RPMI7951 (cell line): ENCODE measurements at places on chromosomes 6 and 20.

GRCh38 chr20:21024420-21024819 is 81.7 kb downstream of the LINC00237 start:
- no peak for DNase-seq

GRCh38 chr6:4023240-4023639 is 55.7 kb downstream of the FAM217A start:
- no peak for DNase-seq

- DNase-seq, result no peak
These were observed 41.6 kb upstream of the LYRM2 start for GRCh38 chr6:89680150-89680549.

GRCh38 chr20:32963176-32963575 is 41.1 kb downstream of the SUN5 start:
- no peak for DNase-seq

DNA sequence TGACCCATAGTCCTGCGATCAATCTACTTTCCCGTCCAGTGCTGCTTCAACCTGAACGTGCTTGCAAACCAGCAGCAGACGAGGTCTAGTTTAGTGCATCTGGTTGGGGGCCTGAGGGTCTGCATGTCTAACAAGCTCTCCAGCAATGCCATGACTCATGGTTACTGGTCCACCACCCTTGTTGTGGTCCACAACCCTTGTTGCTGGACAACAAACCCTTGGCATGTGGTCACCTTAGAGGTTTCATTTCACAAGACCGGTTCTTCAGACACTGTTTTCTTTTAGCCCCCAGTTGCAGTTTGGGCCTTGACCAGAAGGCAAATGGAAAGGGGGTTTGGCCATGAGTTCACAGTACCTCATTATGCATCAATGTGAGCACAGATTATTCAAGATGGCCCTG is 424.8 kb downstream of the QKI start:
- DNase-seq, result peak; percentile 37

- no peak for DNase-seq
These were observed 20.2 kb downstream of the SENP6 start for GRCh38 chr6:75621846-75622245.

DNA sequence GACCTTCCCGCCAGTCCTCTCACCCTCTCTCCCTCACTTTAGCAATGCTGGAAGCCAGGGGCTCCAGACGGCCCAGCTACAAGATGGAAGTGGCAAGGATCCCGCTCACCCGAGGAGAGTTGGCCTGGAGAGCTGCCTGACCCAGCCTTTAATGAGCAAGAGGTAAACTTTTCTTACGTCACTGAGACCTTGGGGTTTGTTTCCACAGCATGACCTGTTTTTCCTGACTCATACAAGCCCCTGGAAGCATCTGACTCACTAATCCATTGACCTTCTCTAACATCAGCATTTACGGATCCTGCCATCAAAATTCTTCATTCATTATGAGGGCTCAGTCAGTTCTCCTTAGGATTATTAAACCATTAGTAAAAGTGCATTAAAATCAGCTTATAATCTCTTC is 120.4 kb downstream of the MYLK4 start:
- DNase-seq, result peak; percentile 95

DNA sequence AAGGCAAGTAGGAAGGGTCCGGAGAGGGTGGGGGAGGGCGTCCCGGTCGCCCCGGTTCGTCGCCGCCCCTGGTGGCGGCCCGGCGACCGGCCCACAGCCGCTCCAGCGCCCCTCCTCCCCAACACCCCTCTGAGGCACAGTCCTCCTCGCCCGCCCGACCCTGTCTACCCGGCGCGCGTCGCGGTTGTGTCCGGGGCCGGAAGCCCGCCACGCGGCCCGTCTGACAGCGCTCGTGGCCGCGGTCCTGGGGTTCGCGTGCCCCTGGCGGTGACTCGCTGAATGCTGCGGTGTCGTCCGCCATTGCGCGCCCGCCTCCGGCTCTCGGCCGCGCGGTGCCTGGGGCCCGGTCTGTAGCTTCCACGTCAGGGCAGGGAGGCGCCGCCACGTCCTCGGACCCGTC is 335.3 kb upstream of the DEFB115 start:
- DNase-seq, result no peak

DNA sequence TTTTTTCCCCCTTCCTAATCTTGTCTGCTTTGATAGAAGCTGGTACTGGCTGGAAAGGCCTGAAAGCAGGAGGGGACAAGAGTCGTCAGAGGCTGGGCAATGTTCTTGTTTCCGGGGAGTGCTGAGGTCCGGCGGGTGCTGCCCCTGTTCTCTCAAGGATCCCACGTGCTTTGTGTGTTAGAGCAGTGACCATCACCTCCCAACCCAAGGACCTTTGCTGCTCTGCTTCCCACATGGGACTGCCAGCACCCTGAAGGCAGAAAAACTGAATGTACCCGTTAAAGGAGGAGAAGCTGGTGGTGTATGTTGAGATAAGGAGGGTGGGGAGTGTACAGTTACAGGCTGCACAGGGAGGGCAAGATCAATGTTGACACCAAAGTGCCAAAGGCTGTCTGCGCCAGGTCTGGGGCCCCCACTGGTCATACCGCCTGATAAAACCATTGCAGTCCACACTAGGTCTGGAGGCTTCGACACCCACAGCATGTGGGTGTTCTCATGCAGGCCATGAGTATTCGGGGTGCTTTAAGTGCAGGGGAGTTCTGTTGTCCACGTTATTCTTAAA is 15.0 kb downstream of the C20orf173 start:
- DNase-seq, result no peak

DNA sequence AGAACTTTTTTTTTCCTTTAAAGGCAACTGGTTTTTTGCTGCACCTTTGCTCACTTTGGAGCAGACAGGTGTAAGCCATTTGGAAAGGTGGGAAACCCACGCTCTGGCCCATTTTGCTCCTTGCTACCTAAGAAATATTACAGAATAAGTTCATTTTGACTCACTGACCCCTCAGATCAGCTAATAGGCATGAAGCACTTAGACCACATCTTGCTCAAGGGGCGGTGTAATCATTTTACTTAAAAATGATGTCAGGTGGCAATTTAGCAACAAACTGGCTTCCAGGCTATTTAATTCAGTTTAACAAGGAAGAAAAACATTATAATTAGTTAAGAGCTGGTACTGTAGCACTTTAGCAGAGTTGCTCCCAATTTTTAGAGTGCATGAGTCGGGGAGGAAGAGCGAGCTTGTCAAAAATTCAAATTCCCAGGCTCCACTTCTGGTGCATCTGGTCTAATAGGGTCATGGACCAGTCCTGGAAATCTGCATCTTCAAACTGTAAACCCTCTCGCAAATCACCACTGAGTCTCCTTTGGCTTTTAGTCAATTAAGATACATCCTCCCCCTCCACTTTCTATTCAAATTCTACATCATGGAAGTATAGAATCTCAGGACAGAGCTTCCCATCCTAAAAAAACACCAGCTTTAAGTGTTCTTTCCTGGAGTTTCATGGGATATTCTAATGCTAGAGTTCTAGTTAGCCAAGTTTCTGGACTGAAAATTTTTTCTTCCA is 38.2 kb downstream of the JAG1 start:
- no peak for DNase-seq

GRCh38 chr6:7201444-7201731 is 93.6 kb downstream of the RREB1 start:
- no peak for DNase-seq

DNA sequence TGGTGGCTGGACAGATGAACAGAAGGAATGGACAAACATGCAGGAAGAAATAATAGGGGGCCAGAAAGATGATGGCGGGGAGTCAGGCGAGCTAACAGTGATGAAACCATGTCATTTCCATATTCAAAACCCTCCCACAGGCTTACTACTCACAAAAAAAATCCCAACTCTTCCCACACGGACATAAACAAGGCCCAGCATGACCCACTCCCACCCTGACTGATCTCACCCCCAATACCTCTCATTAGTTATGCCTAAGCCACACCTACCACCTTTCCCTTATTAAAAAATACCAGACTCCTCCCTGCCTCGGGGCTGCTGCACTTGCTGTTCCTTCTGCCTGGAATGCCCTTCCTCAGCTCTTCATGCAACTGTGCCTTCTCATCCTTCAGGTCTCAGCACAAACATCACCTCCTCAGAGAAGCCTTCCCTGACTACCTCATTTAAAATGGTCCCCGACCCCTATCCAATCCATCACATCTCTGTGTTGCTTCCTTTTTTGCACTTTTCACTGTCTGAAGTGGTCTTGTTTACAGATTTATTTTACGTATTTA is 145.8 kb downstream of the PREX1 start:
- no peak for DNase-seq

- peak; percentile 32 for DNase-seq
These were observed 69.4 kb downstream of the FYN start for GRCh38 chr6:111803804-111804203.

- peak; percentile 45 for DNase-seq
These were observed 929 bp downstream of the CDH22 start for GRCh38 chr20:46307139-46307998.
